ENCODE measurements at places on chromosomes 5 and 9.

DNA sequence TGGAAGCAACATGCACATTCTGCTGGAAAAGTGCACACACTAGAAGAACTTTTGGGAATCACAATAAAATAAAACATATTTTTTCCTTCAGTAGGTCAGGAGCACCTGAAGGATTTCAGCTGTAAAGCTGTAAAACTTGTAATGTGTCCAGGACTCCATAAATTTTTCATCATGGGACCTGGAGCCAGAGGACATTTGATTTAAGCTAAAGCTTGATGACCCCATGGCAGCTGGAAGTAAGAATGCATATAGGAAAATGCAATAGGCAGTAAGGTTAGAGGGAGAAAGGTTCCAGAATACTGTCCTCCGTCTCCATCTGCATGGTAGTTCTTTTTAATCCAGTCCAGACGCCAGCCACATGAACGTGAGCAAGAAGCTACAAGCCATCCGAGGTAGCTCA is 166.0 kb downstream of the ADAMTSL1 start:
- DNase-seq, result no peak

DNA sequence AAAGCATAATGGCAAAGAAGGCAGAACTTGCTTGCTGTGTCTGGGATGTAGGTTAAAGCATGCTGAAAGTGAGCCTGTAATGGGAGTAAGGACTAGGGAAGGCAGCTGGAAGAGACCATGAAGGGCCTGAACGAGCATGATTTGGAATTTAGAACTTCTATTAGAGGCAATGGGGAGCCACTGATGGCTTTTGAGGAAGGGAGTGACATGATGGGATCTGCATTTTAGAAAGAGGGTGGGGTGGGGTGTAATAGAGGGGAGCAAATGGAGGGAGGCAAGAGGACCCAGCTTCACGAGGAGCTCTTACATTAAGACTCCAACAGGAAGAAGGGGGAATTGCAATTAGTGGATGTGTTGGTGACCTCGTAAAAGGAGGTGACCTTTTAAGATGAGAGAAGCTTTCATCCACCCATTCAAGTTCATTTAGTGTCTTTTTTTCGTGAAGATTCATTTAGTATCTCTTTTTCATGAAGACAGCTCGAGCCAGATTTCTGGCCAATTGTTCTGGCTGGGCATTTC is 13.6 kb upstream of the GABRP start:
- DNase-seq, result no peak

GRCh38 chr9:127237801-127238200 is 26.8 kb upstream of the GARNL3 start:
- DNase-seq, result no peak

DNA sequence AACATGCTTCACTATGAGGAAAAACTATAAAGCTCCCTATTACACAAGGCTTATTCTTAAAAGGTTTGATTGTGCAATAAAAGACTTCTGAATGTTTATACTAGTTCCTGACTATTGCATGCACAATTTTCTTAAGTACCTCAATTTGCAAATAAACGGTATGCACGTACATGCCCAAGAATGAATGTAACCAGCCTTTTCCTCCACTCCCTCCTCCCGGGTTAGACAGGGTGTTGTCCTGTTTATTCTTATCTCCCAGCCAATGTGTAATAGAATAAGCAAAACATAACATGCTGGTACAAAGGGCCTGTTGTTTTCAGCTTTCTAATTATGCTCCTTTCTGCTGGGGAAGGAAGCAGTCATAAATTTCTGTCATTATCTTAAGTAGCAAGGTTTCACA is 79.1 kb downstream of the AOPEP start:
- no peak for DNase-seq

DNA sequence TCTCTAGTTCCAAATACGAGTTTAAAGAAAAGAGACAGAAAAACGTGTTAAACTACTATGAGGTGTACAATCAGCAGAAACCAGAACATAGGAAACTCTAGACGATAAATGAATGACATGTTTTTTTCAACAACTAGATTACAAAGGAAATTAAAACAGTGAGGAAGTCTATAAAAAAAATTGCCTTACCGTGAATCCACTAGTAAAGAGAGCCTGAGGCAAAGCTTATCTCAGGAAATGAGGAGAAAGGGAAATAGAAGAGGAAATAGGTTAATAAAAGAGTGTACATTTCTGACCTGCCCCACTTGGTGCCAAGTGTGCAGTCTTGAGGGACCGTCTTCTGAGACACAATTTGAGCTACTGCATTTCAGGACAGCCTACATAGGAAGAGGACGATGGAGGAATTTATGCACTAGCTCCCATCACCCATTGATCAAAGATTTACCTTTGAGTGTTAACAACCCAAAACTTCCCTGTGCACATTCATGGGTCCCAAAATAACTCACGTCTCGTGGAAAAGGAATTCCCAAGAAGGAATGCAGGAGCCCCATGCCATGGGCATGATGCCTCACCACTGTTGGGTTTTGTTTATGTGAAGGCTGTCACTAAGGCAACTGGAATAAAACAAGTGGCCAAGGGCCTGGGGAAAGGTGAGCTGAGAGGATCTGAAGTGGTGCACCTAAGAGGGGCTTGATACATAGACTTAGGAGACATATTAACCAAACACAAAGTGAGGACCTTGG is 53.6 kb upstream of the SLC1A3 start:
- no peak for DNase-seq

GRCh38 chr9:106916466-106917235 is 53.7 kb downstream of the ZNF462 start:
- DNase-seq, result no peak

DNA sequence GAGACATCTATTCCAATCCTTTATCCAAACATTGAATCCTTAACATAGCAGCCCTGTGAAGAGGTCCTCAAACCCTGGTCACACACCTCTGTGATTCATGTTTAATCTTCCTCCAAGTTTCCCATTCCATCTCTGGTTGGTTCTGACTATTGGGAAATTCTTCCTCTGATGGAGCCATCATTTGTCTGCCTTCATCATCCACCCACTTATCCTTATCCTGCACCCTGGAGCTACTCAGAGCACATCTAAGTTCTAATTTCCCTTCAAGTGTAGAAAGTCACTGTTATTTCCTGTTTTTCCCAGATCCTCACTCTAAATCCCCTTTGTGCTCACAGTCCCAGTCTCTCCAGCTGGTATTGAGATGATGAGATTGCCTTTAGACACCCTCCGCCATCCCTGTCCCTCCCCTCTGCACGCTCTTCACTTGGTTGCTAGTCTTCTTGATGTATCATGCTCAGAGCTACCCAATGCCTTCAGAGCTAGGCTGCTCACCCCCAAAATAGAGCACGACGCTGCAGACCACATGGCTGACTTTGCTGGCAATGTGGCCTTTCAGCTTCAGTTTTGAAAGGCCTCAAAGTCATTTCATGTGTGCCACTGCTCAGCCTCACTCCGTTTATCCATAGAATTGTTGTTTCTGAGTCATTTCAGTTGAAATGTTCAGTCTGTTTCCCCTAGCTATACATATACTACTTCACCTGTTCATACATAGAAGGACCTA is 154.3 kb downstream of the PALM2AKAP2 start:
- no peak for DNase-seq

DNA sequence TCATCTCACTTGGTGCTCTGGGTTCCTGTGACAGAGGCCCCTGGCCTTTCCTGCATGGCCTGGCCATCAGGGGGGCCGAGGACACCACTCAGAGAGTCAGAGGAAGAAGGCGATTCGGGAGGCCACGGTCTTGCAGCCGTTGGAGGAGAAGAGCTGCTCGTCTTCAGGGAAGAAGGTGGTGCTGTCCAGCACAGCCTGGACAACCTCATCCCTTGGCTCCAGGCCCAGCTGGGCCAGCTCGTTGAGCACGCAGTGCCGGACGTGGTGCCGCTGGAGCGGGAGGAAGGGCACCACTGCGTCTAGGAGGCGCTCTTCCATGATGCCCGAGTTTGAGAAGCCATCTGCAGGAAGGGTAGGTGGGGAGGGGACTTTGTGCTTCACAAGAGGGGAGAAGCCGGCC is 3.2 kb downstream of the TOR2A start:
- DNase-seq, result no peak

DNA sequence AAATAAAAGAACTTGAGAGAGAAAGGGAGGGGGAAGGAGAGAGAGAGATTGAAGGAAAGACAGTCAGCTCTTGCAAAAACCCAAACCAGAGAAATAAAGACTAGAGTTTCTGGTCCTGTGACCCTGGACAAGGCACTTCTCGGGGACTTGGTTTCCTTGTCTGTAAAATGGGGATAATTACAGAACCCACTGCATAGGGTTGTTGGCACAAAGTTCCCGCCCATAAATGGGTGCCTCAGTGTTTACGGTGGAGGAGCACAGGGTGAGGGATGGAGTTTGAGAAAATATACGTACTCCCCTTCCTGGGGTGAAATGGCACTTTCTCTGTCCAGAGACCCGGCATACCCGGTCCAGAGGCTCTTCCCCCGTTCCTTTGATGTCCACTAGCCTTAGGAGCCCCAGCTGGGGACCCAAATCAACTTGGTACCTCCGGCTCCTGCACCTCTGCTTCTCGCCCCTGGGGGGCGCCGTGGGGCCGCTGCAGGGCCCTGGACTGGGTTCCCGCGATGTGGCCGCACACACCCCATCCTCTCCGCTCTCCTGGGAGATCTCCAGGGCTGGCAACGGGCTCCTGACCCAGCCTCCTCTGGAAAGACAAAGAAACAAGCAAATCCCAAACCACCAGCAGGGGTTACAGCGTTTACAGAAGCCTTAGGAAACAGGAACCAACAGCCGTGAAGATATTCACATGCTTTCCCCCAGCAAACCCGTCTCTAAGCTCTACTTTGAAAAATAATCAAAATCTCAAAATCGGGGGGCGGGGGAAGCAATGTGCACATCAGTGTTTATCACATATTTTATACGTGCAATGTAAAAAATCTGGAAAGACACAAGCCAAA is 26.3 kb downstream of the PTGES start:
- DNase-seq, result peak; percentile 51

DNA sequence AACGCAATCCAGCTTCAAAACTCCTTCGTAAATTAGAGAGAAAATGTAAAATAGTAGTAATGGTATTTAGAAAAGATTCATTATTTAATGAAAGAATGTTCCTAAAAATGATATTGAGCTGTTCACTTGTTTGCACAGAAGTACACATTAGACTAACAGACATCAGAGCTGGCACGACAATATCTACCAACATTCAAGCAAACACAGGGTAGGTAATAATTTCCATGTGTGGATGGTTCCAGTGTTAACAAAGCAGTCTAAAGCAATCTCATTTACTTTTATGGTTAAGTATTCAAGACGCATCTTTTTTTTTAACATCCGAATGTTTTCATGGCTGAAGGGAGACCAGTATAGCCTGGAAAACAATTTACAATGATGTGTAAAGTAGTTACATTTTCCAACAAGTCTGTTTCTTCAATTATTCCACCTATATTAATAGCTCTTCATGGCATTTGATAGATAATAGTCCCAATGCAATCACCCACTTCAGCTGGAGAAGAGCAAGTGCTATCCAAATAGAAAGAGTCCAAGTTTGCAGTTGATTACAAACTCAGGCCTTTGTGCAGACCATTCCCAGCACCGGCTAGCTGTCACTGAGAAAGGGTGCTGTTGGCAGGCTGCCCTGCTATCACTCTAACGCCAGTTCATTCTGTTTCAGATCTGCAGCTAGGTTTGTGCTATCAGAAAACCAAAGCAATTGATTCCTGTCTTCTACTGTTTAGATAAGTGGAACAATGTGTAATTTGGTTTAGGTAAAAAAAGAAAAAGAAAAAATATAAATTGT is 458.8 kb downstream of the DTWD2 start:
- no peak for DNase-seq

GRCh38 chr9:131585375-131585774 is 40.1 kb downstream of the PRRT1B start:
- DNase-seq, result peak; percentile 85

GRCh38 chr9:127448112-127448805 is 2.9 kb downstream of the RPL12 start:
- DNase-seq, result no peak

DNA sequence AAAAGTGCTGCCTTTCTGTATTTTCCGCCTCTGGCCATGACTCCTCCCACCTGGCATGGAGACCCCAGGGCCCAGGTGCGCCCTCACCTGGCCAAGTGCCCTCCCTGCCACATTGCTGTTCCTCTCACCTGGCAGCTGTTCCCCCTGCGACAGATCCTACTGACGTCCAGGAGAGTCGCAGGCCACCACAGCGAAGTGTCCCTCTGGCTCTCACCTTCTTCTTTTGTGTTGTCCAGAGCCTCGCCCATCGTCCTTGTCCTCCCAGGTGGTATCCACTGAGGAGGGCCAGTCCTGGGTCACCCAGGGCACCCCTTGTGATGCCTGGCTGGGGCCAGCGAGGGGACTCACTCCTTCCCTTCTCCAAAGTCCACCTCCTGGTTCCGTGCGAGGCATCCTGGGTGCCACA is 2.6 kb downstream of the NKD2 start:
- DNase-seq, result no peak

DNA sequence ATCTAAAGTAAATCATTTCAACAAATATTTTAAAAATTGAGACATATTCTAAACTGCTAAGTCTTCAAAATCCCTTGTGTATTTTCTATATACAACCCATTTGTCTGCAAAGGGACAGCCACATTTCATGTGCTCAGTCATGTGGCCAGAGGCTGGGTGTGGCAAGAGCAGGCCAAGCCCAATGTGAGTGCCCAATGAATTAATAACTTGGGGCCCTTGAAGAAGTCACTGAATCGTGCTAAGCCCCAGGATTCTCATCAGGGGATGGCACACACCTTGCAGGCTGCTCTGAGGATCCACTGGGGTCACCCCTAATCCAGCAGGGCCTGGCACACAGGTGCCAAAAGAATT is 78.2 kb upstream of the SMIM23 start:
- DNase-seq, result no peak

DNA sequence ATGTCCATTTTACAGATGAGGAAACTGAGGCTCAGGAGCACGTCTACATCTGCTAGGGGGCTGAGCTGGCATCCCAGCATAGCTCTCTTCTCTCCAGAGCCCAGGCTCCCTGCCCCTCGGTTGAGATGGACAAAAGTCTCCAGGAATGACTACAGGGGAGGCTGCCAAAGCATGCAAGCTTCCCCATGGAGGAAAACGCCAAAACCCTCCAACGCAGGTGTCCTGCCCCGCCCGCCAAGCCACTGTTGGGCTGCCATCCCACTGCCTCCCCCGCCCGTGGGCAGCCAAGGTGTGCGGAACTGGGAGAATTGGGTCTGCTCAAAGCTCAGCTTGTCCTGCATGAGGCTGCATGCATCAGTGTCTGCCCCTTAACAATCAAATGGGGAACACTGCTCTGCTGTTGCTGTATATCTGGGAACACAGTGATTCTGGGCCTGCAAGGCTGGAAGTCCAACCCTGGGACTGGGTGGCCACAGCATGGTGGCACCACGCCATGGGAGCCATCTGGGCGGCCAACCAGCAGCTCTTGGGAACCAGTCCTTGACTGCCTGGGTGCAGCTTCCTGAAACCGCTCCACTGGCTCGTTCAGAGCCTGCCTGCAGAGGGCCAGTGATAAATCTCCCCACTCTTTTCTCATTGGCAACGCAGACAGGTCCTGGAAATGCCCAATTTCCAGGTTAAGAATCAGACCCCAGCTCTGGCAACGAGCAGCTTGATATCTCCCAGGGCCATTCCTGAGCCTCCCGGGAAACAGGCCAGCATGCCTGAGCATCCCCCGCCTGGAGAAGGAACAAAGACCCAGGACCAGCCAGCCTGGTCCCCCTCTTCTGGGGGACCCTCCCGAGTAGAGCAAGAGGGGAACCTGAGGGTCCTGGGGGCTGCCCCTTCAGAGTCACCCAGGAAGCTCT is 3.5 kb downstream of the RALGDS start:
- no peak for DNase-seq
